Breast epithelium (tissue), 4 donors: ENCODE measurements at places on chromosomes 6 and 20. TPM values are rescaled to one million over a fixed set of nuclear protein-coding genes. Genes with fewer than 3 reads are reported as not detected.
A peak's percentile ranks its signal among the peaks of the same experiment; 100 is the strongest.

DNA sequence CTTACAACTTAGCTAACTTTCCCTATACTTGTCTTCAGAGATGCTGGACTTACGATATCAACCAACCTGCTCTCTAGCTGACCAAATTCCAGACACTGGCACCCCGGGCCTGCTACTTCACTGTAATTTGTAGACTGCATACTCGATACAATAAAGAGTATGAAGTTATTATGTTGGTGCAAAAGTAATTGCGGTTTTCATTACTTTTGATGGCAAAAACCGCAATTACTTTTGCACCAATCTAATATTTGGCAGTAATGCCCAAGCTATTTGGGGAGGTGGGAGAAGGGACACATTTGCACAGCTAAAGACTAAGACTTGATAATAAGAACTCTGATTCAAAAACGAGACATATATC, 34.9 kb upstream of the ARHGAP18 start:
- no peak for DNase-seq

DNA sequence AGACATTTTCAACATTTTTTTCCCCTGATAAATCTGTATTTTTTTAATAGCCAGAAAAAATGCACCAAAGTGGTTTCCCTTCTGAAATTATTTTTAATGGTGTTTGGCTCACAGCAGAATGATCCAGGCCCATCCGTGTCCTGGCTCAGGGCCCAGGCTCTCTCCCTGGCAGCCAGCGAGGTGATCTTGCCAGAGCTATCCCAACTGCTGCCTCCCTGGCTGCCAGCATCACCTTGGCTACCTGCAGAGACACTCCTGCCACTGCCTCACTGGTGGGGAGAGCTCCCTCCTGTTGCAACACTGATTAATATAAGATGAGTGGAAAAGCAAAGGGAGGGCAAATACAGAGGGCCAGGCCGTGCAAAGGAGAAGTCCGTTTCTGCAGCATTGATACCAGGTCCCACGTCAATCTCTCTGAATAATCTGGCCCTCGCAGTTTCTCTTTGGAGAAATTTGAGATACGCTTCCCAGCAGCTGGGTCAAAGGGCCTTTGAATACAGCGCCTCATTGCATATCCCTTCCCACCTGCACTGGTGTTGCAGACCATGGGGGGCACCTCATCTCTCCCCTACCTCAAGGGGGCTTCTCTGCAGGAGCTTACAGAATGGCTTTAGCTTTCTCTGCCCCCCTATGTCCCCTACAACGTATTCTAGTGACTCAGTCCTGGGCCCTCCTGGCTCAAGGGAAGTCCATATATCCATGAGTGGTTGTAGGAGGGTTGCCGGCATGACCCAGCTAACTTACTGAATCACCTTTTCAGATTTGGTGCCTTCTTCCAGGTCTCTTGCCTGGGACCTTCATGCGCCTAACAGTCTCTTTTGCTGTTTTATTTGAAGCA, 12.8 kb upstream of the DSTN start:
- peak; percentile 93 for DNase-seq

- DNase-seq = no peak
These were observed 67.4 kb downstream of the GMPR start for GRCh38 chr6:16305788-16306187.

- no peak for DNase-seq
These were observed 626.1 kb upstream of the ID4 start for GRCh38 chr6:19210849-19211590.

DNA sequence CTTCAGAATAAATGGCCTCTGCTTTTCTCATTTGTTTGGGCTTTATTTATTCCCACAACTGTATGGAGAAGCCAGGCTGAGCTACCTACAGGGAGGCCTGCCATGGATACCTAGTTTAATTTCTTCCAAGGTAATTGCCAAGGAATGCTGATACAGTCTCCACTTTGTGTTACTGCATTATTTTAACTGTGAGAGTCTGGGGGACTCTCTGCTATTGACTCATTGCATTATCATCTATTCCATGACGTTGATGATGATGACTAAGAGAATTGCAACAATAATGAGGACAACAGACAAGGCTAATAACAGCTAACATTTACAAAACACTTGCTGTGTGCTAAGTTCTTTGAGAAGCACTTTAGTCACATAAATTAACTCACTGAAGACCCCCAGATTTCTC, 88.3 kb upstream of the COL21A1 start:
- no peak for DNase-seq

DNA sequence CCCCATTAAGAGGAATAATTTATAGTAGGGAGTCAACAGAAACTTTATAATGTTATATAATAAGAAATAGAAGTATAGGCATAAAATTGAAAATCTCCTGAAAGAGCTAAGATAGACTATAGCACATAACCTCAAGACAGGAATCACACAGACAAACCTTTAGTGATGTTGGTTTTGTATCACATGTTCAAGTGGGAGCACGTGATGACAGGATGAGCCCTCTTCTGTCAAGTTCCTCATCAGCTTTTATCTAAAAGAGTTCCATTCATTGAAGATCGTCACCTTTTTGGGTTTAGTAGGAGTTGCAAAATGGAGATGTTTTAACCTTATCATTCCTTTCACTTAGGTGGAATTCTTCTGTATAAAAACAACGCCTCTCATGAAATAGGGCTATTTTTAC, 127.0 kb downstream of the MCHR2 start:
- no peak for DNase-seq

GRCh38 chr6:35209081-35209480, 4.7 kb upstream of the SCUBE3 start:
- no peak for DNase-seq

- DNase-seq = peak; percentile 54
These were observed 575 bp downstream of the WTAP start for GRCh38 chr6:159727717-159728445.

DNA sequence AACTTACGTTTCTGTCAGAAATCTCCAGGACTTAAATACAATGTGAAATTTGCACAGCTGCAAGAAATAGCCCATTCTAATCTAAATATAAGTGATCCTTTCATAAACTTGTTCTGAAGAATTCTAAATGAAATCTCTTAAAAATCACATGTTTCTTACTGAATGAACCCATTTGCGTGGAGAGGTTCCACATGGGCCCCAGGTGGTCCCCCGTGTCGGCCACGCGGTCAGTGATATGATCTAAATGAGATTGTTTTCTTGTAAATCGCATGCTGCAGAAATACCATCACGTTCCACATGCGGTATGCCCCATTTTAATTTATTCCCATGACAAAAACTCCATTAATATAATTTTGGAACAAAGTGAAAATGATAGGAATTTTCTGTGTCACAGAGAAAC, 818.9 kb upstream of the SLC35B3 start:
- DNase-seq = no peak

GRCh38 chr6:7140631-7141378, 33.0 kb downstream of the RREB1 start:
- peak; percentile 86 for DNase-seq

- DNase-seq = no peak
These were observed 55.0 kb downstream of the KIF13A start for GRCh38 chr6:17932330-17932852.

GRCh38 chr20:43736588-43737158, 9.9 kb upstream of the GTSF1L start:
- DNase-seq = no peak

DNA sequence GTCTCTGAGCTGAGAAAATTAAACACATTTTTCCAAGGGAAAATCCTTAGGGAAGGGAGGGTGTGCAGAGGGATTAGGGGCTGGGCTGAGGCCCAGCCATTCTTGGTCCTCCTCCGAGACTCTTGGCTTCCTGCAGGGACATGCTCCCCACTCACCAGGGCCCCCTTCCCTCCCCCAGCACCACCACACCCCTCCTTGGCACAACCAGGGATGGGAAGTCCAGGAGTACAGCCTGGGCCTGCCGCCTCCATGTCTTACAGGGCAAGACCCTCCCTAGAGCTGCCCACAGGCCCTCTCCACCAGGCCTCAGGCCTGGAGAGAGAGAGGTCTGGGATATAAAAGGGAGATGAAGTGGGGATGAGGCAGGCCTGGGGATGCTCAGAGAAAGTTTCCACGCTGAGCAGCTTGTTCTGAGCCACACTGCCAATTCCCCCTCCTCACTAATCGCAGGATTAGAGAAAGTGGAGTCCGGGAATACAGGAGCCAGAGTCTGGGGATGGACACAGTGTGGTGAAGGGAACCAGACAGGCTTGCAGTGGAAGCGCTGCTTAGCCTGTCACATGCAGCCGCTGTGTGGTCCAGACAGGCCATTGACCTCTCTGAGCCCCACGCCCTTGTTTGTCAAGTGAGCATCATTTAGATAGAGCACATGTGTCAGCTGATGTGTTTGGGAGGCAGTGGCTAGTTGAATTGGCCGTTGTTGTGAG, 105.5 kb downstream of the MRPL14 start:
- DNase-seq = no peak

DNA sequence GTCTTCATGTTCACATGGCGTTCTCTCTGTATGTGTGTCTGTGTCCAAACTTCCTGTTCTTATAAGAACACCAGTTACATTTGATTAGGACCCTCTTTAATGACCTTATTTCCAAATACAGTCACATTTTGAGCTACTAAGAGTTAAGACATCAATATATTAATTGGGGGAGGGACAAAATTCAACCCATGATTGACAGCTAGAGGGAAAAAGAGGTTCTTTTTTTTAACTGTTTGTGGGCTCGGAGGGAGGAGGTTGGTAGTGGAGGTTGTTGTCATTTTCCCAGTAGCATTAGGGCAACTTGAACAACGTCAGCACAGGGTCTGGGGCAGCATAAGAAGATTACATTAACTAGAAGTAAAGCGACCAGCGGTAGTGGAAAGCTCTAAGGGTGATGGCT, 2.3 kb upstream of the GMDS start:
- no peak for DNase-seq

DNA sequence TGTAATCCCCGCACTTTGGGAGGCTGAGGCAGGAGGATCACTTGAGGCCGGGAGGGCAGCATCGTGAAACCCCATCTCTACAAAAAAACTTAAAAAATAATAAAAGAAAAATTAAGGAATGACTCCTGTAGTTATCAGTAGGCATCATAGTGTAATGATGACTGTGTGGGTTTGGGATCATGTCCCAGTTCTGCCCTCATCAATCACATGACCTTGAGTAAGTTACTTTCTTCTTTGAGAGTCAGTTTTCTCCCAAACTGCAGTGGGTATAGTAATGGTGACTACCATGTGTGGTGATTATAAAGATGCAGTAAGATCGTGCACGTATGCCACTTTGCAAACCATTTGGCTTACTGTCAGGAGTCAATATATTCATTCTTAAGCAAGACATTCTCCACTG, 89.2 kb downstream of the TXNDC5 start:
- no peak for DNase-seq

GRCh38 chr6:160810238-160810637, 108.2 kb downstream of the PLG start:
- DNase-seq = no peak

- DNase-seq = no peak
These were observed 100.9 kb downstream of the PREP start for GRCh38 chr6:105301756-105302616.

- DNase-seq = no peak
These were observed 9.5 kb upstream of the ADGRG6 start for GRCh38 chr6:142292166-142292924.

- peak; percentile 78 for DNase-seq
These were observed 1.3 kb downstream of the VEGFA start for GRCh38 chr6:43771210-43771857.

- no peak for DNase-seq
These were observed 31.3 kb downstream of the PPP1R3G start for GRCh38 chr6:5116243-5116991.

GRCh38 chr6:57276946-57277345, 40.5 kb upstream of the PRIM2 start:
- DNase-seq = no peak

DNA sequence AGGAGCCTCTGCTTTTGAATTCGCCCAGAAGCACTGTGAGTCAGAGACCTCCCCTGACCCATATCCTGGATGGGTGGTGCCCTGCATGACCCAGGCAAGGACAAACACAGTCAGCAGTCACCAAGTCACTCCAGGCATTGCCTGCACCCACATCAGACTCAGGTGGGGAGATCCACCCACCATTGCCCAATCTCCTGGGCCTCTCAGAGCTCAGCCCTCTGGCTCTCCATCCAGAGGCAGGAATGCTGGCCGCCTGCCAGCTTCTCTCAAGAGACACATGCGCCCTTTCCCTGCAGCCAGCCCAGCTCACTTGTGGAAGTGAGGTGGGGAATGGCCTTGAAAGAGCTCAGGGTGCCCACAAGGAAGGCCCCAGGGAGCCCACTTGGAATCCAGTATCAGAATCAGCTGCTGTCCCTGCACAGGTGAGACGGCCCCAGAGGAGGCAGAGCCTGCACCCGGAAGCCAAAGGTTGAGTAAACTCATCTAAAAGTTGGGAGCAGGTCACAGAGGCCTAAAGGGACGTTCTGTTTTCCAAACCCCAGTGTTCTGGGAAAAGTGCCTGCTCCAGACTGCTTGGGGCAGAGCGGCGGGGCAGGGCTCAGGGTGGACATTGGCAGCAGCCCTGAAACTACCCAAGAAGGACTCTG, 129.8 kb downstream of the PREX1 start:
- peak; percentile 80 for DNase-seq

DNA sequence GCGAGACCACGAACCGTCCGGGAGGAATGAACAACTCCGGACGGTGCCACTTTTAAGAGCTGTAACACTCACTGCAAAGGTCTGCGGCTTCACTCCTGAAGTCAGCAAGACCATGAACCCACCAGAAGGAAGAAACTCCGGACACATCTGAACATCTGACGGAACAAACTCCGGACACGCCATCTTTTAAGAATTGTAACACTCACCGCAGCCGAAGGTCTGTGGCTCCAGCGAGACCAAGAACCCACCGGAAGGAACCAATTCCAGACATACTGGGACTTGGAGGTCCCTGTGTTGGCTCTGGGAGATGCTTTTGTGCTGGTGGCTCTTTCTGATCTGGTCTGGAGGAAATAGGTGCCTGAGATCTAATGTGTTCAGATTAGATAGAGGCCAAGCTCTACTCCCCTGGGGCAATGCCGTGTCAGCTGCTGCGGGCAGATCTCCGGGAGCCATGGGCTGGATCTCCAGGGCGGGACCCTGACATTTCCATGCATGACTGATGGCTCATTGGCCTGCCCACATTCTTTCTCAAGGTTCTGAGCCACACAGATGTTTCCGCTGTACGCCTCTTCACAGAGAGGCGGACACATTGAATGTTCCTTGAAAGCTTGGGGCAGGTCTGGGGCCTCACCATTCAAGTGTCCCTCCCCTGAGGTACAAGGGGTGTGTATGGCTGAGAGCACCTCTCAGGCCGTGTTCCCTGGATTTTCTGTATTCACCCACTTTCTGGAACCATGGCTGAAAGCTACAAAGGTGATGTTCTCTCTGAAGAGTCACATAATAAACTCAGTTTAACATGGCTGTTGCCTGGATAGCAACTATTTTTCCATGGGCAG, 29.3 kb downstream of the GMPR start:
- no peak for DNase-seq

GRCh38 chr20:50331469-50332363, 141.1 kb downstream of the CEBPB start:
- peak; percentile 75 for DNase-seq

The PTK7 gene
- 7.0 TPM for total RNA-seq

The PTCRA gene
- not detected for total RNA-seq

The EYA2 gene
- total RNA-seq = 12.5 TPM

The BMP7 gene
- 3.8 TPM for total RNA-seq

The TRIM15 gene
- not detected for total RNA-seq

The VWA7 gene
- total RNA-seq = under 0.01 TPM

The C4A gene
- total RNA-seq = 7.2 TPM

The NOTCH4 gene
- total RNA-seq = 23.8 TPM

The ZNF165 gene
- total RNA-seq = 2.0 TPM

The PARD6B gene
- 30.6 TPM for total RNA-seq

The ANKEF1 gene
- total RNA-seq = 7.3 TPM

The CENPB gene
- total RNA-seq = 68.2 TPM
